ENCODE measurements at places on chromosomes 5 and 9. TPM values are rescaled to one million over a fixed set of nuclear protein-coding genes. Genes with fewer than 3 reads are reported as not detected.

DNA sequence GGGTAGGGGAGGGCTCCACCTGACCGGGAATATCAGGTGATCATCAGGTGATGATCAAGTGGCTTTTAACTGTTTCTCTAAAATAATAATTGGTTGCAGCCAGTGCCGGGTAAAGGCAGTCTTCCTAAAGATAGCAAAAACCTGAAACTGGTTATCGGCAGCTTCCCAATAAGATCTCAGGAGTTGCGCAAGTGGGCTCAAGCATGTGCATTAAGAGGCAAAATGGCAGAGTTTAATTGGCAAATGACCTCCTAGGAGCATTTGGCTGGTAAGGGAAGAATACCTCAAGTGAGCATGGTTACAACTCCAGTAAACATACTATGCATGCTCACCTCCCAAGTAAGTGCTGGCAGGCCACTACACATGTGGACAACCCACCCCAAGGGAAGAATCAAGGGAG is 4.2 kb downstream of the C1QTNF3 start:
- DNase-seq: no peak

The TRAPPC13 gene
- 34.8 TPM for total RNA-seq

The HMCN2 gene
- total RNA-seq: under 0.01 TPM

DNA sequence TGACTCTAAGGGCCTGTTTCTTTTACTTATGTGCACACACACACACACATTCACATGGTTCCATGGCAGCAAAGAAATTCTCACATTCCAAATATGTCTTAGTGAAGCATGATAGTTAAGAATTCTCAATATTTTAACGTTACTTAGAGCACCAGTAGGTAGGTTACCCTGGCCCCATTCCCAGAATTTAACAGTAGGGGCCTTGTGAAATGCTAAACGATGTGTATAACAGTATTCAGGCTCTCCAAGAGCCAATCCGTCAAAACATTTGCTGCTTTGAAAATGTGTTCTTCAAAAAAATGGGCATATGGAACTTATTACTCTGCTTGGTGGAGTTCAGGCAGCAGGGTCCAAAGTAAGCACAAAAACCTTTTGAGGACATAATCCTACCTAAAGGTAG is 93.7 kb upstream of the DAB2 start:
- peak; percentile 74 for DNase-seq

The ST8SIA4 gene
- total RNA-seq: 0.26 TPM

DNA sequence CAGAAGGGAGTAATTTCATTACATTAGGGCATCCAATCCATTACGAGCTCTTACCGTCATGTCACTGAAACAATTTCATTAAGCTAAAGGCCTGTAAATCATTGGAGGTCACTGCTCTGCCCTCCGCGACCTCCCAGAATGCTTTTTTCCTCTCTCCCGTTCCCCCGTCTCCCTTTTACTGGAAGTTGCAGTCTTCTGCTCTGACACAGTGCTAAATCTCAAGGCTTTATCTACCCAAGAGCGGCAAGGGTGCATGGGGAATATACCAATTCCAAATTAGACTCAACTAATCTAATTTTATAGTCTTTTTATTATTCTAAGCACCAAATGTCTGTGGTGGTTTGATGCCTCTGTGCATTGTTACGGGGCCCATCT is 265.7 kb upstream of the PANK3 start:
- DNase-seq: no peak

- DNase-seq: no peak
Measured at GRCh38 chr5:134189031-134189430, 12.3 kb upstream of the SKP1 start.

DNA sequence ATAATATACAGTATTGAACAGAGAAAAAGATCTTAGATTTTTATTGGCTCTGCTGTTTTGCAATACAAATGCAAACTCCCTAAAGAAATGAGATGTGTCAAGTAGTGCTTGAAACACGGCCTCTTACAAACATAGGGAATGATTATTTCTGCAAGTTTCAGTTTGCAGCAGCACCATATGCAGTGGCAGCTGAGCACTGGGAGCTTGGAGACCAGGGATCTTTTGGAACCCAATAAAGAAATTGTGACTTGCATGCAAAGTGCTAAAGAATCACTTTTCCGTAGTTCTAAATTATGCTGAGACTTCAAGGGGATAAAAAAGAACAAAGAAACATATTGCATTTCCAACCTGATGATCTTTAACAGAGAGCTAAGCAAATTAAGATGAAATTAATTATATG is 674.6 kb upstream of the ZNF608 start:
- no peak for DNase-seq

GRCh38 chr5:118228489-118228888 is 759.9 kb downstream of the DTWD2 start:
- DNase-seq: peak; percentile 1

The NMUR2 gene
- not detected for total RNA-seq

The DNAI1 gene
- not detected for total RNA-seq

The C8G gene
- 1.2 TPM for total RNA-seq

GRCh38 chr5:143316844-143317631 is 86.4 kb downstream of the NR3C1 start:
- DNase-seq: peak; percentile 58

DNA sequence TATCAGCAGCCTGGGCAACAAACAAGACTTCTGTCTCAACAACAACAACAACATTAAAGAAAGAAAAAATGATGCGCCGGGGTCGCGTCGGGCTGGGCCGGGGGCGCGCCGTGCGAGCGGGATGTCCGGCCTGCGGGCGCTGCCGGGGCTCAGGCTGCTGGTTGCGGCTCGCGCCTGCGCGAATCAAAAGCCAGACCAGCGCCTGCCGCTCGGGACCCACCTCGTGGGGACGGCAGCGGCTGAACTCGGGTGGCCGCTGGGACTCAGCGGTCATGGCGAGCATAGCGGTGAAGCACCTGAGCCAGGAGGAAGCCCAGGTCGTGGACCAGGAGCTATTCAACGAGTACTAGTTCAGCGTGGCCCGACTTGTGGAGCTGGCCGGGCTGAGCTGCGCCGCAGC is 11.9 kb upstream of the NHP2 start:
- no peak for DNase-seq

DNA sequence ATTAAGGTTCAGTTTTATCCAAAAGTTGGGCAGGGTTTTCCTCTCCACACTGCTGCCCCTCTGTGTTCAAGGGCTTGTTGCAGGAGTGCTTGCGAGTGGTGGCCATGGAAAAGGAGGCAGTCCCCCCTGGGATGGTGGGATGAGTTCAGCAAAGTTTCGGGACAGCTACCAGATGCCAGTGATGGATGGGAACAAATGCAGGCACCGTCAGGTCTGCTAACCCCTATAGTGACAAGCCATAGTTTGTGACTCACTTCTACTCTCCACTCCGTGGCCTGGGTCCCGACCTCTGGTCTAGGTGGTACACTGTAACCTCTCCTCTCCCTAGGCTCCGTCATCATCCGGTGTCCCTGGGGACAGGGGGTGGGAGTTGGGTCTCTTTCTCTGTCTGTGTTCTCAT is 3.8 kb upstream of the RNF14 start:
- no peak for DNase-seq

- no peak for DNase-seq
Measured at GRCh38 chr9:94693485-94694204, 32.9 kb upstream of the AOPEP start.

GRCh38 chr5:102815540-102816332 is 60.6 kb downstream of the PAM start:
- DNase-seq: peak; percentile 51

- DNase-seq: peak; percentile 96
Measured at GRCh38 chr9:127578952-127579853, 32.9 kb upstream of the STXBP1 start.

The PCDHA12 gene
- total RNA-seq: 0.50 TPM

The QRFP gene
- total RNA-seq: not detected

The SPINK4 gene
- total RNA-seq: not detected

- DNase-seq: peak; percentile 100
Measured at GRCh38 chr9:70601000-70601951, 186.8 kb upstream of the KLF9 start.

The CHD1 gene
- 48.4 TPM for total RNA-seq

GRCh38 chr5:62931153-62931950 is 352.7 kb downstream of the LRRC70 start:
- DNase-seq: no peak

DNA sequence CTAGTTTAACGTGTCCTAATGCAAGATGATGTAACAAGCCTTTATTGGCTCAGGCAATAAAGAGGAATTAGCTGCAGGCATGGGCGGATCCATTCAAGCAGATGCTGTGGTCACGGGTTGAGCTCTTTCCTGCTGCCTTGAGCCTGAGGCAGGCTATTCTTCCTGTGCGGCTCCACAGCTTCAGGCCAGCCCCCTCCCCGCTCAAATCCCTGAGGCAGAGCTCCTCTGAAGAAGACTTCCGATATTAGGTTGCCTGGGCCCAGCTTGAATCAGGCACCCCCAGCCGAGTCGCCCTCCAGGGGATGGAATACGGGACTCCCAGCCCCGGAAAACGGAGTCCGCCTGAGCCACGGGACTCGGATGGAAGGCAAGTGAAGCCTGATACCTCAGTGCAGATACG is 95.0 kb upstream of the RUFY1 start:
- no peak for DNase-seq

- no peak for DNase-seq
Measured at GRCh38 chr5:78545406-78545805, 103.2 kb downstream of the LHFPL2 start.

The COL15A1 gene
- total RNA-seq: 41.0 TPM

DNA sequence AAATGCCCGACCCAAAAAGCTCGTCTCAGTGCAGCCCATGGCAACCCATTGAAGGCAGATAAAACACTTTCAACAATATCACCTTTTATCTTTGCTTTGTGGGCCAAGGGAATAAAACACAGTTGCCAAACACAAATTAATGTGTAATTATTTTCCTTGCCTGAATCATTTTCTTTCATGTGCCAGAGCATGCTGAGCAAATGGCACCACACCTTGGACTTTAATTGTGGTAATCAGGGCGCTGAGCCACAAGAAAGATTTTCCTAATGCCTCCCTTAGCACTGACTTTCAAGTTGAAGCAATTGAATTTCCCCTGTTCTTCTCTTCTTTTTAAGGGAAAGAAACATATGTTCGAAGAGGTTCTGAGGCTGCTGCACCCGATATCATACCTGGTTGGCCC is 297.1 kb upstream of the MSX2 start:
- no peak for DNase-seq

DNA sequence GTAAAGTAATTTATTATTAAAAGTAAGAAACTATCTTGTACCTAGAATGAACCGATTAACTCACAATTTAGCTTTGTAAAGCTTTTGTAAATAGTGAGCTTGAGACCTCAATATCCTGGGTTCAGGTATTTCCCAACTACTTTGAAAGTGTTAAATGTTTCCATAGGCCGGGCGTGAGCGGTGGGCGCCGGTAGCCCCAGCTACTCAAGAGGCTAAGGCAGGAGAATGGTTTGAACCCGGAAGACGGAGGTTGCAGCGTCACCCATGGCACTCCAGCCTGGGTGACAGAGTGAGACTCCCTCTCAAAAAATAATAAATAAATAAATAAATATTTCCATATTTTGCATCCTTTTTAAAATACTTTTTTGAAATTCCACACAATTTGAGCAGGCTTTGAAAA is 1.5 kb upstream of the ANKH start:
- no peak for DNase-seq

DNA sequence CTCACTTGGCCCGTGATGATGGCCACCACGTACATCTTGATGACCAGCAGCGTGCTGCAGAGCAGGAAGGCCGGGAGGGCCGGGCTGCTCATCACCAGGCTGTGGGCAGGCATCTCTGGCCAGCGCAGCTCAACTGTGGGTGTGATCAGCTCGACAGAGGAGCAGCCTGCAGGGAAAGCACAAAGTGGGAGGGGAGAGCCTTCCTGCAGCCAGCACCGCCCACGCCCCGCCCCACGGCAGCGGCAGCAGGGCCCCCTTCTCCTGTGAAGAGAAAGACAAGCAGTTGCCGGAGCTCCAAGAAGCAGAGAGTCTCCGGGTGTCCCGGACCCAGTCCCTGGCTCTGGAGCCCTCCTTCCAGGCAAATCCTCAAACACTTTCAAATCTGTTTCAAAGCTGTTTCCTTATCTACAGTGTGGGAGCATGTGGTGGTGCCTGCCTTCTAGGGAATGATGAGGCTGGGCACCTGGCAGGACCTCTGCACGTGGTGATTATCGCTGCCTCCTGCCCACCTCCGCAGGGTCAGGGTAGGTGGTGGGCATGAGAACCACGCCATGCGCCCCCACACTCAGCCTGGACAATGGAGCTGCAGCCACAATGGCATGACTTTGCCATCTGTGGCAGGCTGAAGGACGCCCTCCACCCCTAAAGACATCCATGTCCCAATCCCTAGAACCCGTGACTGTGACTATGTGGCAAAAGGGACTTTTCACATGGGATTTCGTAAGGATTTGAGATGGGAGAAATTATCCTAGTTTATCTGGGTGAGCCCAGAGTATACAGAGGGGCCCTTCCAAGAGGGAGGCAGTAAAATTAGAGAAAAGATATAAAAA is at the start of gene PTGES:
PTGES (minus strand) TSS at position 143 of the 830 bp plus-strand sequence; CDS start at position 113, 30 bp downstream.
- DNase-seq: peak; percentile 83

- no peak for DNase-seq
Measured at GRCh38 chr5:125244531-125244930, 498.1 kb upstream of the ZNF608 start.

- DNase-seq: peak; percentile 39
Measured at GRCh38 chr9:71909887-71910649, 925 bp downstream of the ABHD17B start.

DNA sequence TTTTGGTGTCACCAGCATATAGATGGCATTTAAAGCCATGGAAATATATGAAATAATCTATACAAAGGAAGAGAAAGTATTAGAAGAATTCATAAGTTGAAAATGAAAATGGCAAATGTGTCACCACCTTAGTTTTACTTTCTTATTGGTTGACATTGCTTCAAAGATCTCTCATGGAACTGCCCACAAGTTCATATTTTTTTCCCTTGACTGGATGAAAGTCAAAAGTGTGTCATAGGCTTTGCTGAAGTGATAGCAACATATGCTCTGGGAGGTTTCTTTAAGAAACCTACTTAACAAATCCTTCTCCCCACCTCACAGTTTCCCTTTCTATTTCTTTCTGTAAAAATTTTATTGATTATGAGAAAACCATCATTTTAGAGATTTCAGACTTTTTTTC is 127.2 kb downstream of the VPS13A start:
- no peak for DNase-seq

- no peak for DNase-seq
Measured at GRCh38 chr5:142186857-142187594, 78.4 kb downstream of the NDFIP1 start.

DNA sequence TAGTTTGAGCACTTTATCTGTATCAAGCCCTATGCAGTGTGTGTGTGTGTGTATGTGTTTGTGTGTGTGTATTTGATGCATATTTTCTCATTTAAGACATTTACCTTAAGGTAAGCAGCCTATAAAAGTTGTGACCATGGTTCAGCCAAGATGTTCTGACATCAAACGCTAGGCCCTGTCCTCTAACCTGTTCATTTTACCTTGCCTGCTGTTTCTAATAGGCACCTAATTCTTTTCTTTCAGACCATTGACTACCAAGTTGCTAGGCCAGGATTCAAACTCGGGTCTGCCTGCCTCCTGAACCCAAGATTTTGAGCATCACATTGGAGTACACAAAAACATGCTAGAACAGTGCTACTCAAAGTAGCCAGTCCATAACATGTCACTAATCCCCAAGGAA is 274.5 kb downstream of the PLK2 start:
- no peak for DNase-seq

Measured in fibroblast of lung (primary cell).